Activated T-helper 2 cell treated with anti-CD3 and anti-CD28 coated beads, Interferon-gamma antibody, Interleukin-2, Interleukin-4, amounts not matched to agents 10 μg/mL and 5 μg/mL and 100 μg/mL, durations not matched to agents 14 hours and 24 hours and 36 hours (primary cell): ENCODE measurements at places on chromosomes 4 and X.

DNA sequence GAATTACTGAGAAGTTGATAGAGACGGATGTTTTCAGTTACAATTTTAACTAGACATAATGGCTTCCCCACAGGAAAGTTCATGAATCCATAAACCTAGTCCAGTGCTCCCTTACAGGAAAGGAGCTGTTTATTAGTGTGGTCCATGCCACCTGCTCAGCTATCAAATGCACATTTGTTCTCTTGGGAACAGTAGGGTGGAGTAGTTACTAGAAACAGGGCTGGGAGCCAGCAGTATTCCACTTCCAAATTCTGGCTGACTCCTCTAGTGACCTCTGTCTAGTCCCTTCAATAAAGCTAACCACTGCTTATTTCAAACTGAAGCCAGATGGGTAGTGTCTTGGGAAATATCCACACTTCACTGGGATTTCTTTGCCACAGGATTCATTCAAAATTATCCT, 88.4 kb upstream of the TLL1 start:
- no peak for DNase-seq

DNA sequence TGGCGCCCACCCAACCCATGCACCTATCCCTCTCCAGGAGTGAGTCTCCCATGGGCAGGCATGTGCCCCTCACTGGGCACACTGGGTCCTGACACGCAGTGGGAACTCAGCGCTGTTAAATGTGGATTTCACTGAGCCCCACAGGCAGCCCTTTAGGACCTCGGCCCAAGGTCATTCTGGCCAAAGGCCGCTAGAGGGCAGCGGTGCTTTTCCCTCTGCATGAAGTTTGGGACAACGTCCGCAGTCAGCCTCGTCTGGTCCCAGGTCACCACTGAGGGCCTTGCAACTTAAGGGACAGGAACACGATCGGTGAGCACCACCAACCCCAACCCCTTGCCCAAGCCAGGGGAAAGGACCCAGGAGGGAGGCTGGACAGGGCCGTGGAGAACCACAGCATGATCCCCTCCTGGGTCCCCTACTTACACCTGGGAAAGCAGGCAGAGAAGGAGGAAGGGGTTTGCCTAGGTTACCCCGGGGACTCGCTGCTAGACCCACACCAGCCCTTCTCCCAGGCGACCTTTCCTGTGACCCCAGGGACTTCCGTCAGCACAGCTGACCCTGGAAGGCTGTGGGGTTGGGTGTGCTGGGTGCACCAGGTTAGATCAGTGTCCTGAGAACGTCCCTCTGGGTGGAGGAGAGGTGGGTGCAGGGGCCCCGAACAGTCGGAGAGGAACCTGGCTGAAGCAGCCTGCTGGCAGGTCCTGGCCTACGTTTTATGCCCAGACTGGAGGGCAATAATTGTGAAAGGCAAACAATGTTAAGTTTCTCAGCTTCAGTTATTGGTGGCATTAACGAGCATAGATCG, 24.0 kb downstream of the CYTL1 start:
- peak; percentile 21 for DNase-seq

DNA sequence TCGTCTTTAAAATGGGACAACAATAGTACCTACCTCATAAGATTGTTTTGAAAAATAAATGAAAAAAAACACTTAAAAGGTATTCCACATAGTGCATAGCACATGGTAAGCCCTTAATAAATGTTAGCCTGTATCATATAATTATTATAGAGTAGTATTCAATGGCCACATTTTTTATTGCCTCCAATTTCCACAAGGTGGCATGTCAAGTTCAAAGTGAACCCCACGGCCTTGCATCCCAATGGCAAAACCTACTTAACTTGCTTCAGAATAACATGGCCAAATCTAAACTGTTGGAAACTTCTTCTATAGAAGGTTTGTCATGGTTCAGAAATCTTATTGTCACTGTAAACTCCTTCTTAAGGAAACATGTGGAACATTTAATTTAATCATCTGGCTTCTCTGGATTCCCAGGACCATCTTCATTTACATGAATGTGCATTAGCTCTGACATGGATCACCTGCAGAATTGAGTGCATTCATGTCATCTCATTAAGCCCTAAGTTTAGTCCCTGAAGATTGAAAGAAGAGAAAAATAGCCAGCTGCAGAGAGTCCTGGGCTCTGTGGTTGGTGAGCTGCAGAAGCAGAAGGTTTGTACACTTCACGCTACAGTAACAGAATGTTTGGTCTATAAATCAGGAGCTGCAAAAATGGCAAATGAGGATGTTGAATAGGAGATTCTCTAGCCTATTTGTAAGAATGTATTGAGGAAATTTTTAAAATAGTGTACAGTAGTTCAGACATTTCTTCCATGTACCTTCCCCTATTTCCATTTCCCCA, 61.0 kb downstream of the ANXA3 start:
- DNase-seq = no peak

- no peak for DNase-seq
Observed at GRCh38 chrX:123990602-123991001, 29.1 kb downstream of the STAG2 start.

DNA sequence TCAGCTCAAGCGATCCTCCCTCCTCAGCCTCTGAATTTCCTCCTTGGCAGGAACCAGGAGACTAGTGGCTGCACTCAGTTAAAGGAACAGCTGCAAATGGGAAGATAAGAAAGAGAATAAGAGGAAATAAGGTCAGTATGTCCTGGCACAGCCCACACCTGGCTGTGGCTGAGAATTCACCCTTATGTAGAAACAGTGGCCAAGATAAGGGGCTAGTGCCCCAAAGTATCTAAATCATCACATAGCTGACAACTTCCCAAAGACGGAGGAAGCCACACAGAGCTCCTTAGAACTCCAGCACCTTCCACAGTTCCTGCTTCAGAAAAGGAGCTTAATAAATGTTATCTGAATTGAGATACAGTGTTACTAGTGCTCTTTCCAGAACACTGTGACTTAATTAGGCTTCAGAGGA, 2.3 kb upstream of the CHIC2 start:
- no peak for DNase-seq
